Stimulated activated CD4-positive, alpha-beta T cell treated with anti-CD3 and anti-CD28 coated beads, TNF-alpha, amount 100 ng/mL, for 48 hours (primary cell): ENCODE measurements at places on chromosomes 6 and 20.

GRCh38 chr6:140078561-140079125 lies 704.2 kb upstream of the CITED2 start:
- no peak for DNase-seq

DNA sequence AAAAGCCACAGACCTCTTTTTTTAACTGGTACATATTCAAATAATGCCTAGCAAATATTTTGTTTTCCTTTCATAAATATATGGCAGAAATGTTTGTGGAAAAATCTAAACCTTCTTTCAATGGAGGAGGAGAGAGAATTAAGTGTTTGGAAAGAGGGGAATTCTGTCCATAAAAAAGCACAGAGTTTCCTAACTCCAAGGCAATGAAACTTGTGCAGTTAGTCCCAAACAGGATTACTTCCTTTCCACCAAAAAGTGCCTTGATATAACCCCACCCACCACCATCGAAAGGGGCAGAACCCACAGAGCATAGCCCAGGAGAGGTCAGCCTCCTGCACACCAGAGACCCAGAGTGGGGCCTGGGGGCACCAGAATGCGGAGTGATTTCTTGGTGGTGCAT lies 106.3 kb downstream of the OGFRL1 start:
- DNase-seq = no peak

- no peak for DNase-seq
These were observed 18.7 kb upstream of the MEI4 start for GRCh38 chr6:77633993-77634715.

DNA sequence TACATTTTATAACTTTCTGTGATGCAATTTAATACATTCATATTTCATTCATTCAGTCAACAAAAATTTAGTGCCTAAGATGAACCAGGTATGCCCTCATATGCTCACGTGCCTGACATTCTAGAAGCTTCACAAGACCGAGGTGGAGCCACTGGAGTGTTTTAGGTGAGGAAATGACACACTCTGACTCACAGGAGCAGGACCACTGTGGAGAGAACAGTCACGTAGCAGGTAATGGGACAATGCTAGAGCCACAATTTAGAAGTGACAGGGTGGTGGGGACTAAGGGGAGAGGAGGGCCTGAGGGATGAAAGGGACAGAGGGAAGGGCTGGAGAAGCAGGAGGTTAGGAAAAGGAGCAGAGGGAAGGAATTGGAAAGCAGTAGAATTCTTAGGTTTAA lies 17.6 kb upstream of the HLA-A start:
- DNase-seq = no peak

- no peak for DNase-seq
These were observed 83.5 kb downstream of the HAO1 start for GRCh38 chr20:7856756-7857155.

DNA sequence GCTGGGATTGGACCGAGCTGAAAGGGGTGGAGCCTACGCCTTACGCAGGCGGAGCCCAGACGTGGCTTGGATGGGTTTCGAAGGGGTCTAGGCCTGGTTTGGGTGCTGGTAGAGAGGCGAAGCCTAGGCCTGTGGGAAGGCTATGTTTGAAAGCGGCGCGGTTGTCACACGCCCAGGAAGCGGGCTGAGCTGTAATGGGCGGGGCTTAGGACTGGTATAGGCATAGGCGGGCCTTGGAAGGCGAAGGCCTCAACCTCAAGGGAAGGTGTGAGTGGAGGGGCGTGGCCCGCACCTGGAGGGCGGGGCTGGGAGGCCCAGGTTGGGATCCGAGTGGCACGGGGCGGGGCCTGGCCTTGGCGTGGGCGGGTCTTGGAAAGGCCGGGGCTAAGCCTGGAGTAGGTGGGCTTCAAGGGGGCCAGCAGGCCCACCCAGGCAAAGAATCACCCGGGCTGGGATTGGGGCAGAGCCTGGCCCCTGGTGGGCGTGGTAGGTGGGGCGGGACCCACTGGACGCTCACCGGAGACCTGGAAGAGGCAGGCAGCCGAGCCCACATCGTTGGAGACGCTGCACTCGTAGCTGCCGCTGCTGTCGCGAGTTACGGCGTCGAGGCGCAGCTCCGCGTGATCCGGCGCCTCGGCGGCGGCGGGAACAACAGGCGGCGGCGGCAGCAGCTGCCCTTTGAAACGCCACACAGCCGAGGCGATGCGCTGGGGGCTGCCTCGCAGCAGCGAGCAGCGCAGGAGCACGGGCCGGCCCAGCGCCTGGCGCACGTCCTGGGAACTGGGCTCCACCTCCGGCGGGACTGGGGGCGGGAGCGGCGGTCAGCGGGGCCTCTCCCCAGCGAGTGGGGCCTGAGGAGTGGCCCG lies 49.0 kb downstream of the MDGA1 start:
- DNase-seq = peak; percentile 21

DNA sequence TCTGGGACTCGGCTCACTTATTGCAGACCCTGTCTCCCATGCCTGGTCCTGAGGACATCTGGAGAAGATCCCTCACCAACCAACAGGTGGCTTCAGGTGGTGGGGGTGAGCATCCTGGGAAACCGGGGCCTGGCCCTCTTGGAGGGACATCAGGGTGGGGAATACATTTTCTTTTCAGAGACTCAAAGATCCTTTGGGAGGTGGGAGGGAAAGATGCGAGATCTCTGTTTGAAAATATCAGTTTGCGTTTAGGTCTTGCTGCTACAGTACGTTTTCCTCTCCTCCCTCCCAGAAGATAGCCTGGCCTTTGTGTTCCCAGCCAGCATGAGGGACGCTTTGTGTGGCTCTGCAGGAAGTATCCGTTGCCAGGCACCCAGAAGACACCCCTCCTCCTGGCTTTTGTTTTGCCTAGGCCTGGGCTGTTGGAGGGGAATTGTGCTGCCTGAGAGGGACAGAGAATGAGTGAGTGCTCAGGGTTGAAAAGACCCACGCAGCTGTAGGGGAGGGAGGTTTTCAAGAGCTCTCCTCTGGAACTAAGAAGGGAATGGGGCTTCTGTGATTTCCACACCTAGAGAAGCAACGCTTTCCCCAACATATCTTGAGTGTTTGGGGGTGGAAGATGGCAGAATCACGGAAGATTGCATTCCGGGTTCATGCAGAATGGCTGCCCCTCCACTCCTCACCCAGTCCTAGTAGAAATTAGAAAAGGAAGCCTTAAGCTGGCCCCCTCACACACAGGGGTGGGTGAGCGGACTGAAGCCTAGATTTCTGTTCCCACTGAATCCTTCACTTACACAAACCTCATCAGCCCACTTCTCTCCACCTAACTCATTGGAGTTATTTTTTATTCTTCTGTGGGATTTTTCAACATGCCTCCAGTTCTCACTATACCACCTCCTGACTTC lies 22.0 kb upstream of the SLC2A12 start:
- no peak for DNase-seq

DNA sequence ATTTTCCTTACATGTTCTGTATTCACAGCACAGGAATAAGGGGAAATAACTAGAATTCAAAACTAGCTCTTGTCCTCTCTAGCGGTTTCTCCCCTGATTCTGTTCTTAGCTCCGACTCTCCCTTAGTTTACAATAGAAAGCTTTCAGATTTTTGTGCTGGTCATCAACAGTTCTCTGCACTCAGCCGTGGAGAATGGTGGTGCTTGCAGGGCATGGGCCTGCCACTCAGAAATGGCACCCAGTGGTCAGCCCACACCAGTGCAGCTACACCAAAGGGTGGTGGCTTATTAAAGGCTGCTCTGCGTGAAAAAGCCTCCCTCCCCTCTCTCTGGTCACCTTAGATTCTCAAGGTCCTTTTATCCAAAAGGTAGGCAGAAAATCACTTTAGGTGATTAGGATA lies 123.5 kb downstream of the SASH1 start:
- DNase-seq = no peak

DNA sequence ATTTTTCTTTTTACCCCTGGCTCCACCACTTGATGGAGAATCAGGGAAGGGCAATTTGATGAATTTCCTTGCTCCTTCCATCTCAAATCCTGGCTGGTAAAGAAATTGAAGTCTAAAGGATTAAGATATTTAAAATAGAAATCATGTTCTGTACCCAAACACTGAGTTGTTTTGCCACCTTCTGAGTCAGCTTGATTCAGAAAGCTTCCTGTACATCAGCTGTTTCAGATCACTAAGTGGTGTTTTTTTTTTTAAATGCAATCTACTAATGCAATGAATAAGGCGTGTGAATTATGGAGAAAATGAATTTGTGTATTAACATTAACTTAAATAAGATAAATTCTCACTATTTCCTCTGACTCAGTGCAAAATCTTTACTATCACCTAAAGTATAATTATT lies 11.5 kb upstream of the POPDC3 start:
- no peak for DNase-seq

DNA sequence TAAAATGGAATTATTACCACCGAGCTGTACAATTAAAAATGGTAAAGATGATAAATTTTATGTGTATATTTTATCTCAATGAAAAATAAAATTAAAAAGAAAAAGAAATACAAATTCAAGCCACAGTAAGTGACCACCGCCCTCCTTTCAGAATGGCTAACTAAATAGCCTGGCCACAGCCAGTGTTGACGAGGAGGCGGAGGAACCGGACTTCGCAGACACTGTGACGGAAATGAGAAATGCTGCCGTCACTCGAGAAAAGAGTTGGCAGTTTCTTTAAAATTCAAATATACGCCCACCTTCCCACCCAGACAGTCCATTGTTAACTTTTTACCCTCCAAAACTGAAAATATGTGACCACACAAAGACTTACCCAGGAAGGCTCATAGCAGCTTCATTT lies 50.0 kb downstream of the FOXF2 start:
- no peak for DNase-seq

GRCh38 chr20:51516855-51517254 lies 25.7 kb downstream of the NFATC2 start:
- no peak for DNase-seq

- no peak for DNase-seq
These were observed 50.8 kb downstream of the IL22RA2 start for GRCh38 chr6:137122612-137123011.

GRCh38 chr20:36385503-36385902 lies 79.4 kb downstream of the DLGAP4 start:
- no peak for DNase-seq

GRCh38 chr6:169425628-169426370 lies 172.2 kb upstream of the THBS2 start:
- DNase-seq = no peak

- peak; percentile 32 for DNase-seq
These were observed 92.4 kb downstream of the PRND start for GRCh38 chr20:4813863-4814695.

GRCh38 chr6:76888351-76888750 lies 574.9 kb downstream of the HTR1B start:
- no peak for DNase-seq

DNA sequence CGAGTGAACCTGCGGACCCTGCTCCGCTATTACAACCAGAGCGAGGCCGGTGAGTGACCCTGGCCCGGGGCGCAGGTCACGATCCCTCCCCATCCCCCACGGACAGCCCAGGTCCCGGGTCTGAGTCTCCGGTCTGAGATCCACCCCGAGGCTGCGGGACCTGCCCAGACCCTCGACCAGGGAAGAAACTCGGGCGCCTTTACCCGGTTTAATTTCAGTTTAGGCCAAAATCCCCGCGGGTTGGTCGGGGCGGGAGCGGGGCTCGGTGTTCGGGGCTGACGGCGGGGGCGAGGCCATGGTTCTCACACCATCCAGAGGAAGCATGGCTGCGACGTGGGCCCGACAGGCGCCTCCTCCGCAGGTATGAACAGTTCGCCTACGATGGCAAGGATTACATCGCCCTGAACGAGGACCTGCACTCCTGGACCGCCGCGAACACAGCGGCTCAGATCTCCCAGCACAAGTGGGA lies 46.9 kb upstream of the TRIM26 start:
- DNase-seq = no peak

DNA sequence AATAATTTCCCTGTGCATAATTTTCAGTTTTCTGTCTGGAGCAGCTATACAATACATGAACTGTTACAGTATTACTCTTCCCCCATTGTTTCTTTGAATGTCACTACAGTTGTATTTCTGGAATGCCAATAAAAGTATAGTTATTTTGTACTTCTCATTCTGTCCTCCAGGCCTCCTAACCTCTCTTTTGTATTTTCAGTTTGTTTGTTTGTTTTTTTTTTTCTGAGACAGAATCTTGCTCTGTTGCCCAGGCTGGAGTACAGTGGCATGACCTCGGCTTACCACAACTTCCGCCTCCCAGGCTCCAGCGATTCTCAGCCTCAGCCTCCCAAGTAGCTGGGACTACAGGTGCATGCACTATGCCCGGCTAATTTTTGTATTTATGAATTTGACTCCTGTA lies 16.8 kb upstream of the ARID1B start:
- no peak for DNase-seq

DNA sequence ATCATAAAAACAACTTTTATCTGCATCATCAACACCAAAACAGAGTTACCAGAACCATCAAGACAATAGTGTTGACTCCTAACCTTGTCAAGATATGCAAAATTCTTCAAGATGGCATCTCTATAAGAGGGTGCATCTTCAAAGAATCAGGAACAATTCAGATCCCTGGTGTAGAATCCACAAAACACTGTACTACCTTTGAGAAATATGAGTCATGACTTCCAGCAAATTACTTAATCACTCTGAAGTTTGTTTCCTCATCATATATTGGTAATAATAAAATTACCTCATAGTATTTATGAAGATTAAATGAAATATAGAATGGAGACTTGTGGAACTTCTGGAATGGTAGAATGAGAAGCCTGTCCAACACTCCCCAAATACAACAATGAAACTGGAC lies 221.3 kb upstream of the SUPT3H start:
- DNase-seq = no peak

DNA sequence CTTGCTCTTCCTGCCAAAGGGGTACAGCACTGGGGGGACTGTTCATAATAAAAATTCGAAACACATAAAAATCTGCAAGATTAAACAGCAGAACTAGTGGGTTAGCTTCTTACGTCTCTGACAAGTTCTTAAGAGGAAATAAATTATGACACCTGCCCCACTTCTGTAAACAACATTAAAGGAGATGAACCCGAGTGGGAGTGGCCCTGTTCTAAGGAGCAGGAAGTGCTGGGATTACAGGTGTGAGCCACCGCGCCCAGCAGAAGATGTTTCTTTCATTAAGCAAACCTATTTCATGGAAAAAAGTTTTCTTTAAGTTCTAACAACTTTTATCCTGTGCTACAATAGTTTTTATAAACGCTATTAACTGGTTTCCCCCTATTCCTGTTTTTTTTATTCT lies 24.6 kb downstream of the USP45 start:
- no peak for DNase-seq

GRCh38 chr20:10438217-10438616 lies 3.1 kb downstream of the SLX4IP start:
- no peak for DNase-seq

- DNase-seq = no peak
These were observed 114.2 kb downstream of the SOX4 start for GRCh38 chr6:21707524-21708319.

- DNase-seq = no peak
These were observed 63.0 kb downstream of the HIVEP1 start for GRCh38 chr6:12075067-12075563.
